Left lung (tissue), 14 donors: ENCODE measurements at places on chromosomes 7 and 10.

GRCh38 chr7:28149291-28150101 is 31.1 kb downstream of the JAZF1 start:
- DNase-seq: no peak

DNA sequence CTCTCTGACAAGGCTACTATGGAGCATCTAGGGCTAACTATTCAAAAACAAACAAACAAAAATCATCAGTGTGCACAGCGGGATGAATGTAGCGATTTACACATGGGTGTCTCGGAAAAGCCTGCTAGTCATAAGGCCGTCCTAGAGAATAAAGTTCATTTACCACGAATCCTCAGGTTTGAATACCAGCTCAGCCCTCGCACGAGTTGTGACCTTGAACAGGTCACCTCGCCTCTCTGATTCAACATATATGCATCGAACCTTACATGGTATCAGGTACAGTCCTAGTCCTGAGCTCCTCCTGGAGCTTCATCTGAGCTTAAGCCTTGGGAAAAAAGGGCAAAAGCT is 572 bp downstream of the ATP5MF start:
- DNase-seq: no peak

DNA sequence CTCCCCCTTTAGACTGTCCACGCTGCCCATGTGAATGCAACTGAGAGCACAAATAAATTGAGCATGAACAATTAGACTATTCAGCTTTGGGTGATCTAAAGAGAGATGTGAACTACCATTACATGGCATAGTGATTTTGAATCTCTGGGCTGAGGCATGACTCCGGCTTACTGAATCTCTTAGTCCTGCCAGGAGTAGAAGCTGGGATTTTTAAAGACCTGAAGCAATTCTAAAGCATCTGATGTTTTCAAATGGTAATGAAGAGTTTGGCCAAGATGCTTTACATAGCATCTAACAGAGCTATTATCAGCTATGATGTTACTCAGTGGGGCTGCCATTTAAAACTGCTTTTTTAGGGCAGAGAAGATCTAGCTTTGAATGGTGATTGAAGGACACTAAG is 1059.1 kb downstream of the SORCS3 start:
- DNase-seq: no peak

GRCh38 chr10:62000037-62000603 is 98.6 kb downstream of the ARID5B start:
- no peak for DNase-seq

- DNase-seq: no peak
Observed at GRCh38 chr10:107103174-107104025, 61.1 kb downstream of the SORCS1 start.

GRCh38 chr7:32942415-32943251 is 14.6 kb upstream of the FKBP9 start:
- DNase-seq: peak; percentile 88

GRCh38 chr7:2502647-2502966 is 17.0 kb upstream of the LFNG start:
- DNase-seq: no peak

- DNase-seq: no peak
Observed at GRCh38 chr10:11358923-11359575, 252.4 kb downstream of the USP6NL start.
